ENCODE measurements at places on chromosomes 2 and 18.

- no peak for DNase-seq
These were observed 81.4 kb downstream of the COBLL1 start for GRCh38 chr2:164760179-164760578.

DNA sequence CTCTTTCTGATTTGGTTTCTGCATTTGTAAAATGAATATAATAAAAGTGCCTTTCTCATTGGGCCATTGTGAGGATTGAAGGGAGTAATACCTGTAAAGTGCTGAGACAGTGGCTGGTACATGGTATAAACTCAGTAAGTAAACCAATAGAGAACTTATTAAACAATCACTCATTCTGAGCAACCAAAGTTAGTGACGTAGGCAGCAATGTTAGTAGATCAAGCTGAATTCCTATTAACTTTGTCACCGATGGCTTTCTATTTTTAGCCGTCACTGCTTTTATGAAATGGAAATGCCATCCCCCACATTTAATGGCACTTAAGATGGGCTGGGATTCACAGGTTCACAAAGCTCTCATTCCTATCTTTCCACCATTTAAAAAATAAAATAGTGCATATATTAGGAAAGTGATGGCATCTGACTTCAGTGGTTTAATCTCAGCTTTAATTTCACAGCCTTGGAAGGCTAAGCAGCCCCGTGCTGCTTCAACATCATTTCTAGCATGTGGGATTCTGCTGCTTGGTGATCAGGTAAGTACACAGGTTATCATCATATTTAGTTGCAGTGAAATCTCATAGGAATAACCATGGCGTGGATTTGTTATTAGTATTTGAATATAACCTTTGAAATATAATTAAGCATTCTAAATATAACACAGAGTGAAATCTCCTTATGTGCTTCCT lies 17.6 kb upstream of the PPP4R1 start:
- DNase-seq = no peak

- no peak for DNase-seq
These were observed 24.8 kb upstream of the TUBB6 start for GRCh38 chr18:12283256-12283655.

GRCh38 chr18:21629089-21629832 lies 17.1 kb downstream of the SNRPD1 start:
- DNase-seq = no peak

DNA sequence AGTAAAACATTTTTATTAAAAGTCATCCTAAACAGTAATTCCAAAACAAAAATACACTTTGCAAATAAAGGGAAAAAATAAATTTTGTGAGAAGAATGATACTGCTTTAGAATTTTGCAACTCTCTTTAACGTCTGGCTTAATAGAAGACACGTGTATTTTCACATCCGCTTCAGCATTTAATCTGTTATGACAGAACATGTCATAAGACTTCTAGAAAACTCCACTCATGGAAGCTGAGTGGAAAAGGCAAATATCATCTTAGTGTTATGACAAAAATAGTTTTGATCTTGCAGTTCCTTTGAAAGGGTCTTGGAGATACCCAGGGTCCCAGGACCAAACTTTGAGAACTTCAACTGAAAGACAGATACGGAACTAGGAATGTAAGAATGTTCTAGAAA lies 350.1 kb downstream of the NCKAP5 start:
- DNase-seq = no peak

DNA sequence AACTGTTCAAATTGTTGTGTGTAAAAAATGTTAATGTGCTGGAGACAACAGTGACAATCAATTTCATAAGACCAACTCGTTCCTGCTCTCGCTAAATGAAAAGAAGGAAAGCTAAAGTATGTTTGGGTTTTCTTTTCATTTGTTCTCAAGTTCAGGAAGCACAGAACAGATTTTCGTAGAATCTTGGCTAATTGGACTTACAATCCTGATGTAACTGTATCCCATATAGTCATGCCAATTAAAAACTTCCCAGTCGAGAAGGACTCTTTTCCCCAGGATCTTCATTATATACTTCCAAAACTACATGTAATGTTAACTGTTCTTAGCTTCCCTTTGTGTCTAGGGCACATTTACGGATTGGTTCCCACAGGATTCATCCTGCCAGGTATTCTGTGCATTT lies 135.4 kb upstream of the ITGB6 start:
- no peak for DNase-seq

GRCh38 chr2:1518867-1519530 lies 105.7 kb downstream of the TPO start:
- no peak for DNase-seq

DNA sequence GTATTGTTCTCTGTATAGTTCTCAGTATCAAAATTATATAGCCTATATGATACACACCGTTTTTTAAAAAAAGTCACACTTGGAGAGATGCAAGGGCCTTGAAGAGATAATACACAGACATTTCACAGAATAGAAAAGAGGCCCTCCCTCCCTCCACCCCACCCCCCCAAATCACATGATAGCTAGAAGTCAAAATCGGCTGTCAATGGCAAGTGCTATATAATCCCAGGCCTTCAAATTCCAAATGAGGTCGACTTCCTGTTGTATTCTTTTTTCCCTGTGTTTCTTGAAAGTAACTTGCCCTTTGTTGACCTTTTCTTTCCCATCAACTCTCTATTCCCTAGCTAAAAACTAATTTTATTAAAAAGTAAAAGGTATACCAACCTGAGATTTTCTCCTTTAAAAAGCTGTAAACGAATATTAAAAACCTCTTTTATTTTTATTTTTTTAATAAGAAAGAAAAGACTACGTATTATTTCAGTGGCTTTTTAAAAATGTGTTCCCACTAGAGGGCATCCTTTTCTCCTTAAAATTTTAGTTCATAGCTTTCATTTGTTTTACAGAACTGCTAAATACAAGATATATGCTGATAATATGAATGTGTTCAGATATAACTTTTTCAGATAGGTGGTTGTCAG lies 46.6 kb downstream of the KCMF1 start:
- DNase-seq = no peak

- no peak for DNase-seq
These were observed 778.5 kb downstream of the ERBB4 start for GRCh38 chr2:211760103-211760502.

DNA sequence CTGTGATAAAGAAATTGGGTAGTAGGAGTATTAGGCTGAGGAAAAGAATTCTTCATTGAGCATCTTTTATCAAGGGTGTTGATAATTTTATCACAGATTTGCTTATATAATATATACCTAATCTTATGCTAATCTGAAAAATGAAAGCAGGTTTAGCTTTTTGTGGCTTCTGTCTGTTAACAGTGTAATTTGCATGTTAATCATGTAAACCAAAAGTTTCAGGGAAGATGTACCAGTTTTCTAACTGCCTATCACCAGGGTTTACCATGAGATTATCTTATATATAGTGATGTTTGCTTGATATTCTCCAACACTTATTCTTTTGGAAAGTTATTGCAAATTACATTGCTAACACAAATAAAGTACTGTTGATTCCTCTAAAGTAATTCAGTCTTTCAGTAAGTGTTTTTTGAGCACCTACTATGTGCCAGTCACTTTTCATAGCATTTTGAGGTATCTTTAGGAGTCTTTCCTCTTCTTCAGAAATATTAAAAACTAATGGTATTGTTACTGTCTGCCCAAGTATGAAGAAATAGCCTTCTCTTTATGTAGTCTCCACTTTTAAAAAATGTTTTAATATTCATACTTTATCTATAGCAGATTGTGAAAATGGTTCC lies 41.6 kb downstream of the GCC2 start:
- DNase-seq = no peak

GRCh38 chr18:80157708-80158343 lies 48.8 kb downstream of the ADNP2 start:
- peak; percentile 51 for DNase-seq

- DNase-seq = no peak
These were observed 89.3 kb downstream of the MBD5 start for GRCh38 chr2:148110184-148110583.

DNA sequence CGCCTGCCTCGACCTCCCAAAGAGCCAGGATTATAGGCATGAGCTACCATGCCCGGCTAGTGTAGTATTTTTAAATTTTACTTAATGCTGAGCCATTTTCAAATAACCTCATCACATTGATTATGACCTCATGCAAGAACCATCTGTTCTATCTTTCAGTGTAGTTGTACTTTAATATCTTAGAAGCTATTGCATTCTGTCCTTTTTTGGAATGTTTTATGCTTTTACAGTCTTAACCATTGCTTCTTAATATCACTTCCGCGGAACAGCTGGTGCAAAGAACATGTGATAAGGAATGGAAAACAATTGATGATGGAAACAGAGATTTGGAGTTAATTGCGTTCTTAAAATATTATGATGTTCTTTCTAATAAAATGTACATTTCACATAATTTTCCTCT lies 2.7 kb downstream of the GEN1 start:
- no peak for DNase-seq

DNA sequence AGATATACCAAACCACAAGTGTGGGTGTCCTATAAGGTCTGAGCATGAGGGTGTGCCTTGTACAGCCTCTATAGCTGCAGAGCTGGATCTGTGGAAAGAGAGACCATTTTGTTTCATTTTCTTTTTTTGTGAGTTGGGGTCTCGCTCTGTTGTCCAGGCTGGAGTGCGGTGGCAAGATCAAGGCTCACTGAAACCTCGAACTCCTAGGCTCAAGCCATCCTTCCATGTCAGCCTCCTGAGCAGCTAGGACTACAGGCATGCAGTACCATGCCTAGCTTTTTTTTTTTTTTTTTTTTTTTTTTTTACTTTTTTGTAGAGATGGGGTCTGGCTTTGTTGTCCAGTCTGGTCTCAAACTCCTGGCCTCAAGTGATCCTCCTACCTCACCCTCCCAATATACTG lies 10.7 kb downstream of the KIF3C start:
- DNase-seq = no peak

DNA sequence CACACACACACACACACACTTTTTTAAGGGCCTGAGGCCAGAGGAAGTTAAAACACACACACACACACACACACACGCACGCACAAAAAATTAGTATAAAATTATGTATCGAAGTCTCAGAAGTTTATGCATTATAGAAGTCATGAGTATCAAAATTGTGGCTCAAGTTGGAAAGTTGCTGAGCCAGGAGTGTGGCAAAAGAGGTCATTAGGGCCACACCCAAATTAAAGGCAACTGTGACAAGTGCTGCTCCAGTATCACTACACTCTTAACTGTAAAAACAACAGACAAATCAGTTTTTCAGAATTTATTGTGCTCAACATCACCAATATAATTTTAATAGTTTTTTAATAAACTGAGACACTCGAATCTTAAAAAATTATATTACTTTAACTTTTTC lies 36.9 kb downstream of the YWHAQ start:
- DNase-seq = no peak

DNA sequence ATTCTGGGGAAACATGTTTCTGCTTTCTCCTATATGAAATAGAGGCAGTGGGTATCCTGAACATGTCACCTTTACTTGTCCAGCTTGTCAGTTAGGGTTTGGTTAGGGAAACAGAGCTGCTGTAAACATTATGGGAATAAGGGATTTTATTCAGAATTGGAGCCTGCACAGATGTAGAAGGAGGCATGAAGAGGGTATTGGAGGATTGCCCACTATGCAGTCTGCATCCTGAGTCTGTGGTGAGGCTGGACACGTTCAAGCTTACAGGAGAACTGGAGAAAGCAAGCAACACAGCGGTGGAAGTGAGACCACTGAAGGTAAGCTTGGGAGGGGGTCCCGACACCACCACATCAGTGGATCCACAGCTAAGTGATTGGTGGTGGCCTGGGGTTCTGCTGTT lies 443.0 kb upstream of the TNP1 start:
- DNase-seq = no peak

GRCh38 chr2:224308272-224308911 lies 93.5 kb downstream of the FAM124B start:
- no peak for DNase-seq

- DNase-seq = no peak
These were observed 27.6 kb downstream of the BCL11A start for GRCh38 chr2:60525899-60526298.

DNA sequence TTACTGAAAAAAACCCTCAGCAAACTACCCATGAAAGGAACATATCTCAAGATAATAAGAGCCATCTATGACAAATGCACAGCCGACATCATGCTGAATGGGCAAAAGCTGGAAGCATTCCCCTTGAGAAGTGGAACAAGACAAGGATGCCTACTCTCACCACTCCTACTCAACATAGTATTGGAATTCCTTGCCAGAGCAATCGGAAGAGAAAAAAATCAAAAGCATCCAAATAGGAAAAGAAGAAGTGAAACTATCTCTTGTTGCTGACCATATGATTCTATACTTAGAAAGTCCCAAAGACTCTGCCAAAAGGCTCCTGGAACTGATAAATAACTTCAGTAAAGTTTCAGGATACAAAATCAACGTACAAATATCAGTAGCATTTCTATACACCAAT lies 40.6 kb upstream of the MSTN start:
- DNase-seq = no peak
